ENCODE measurements at places on chromosomes 2 and 18. TPM values are rescaled to one million over a fixed set of nuclear protein-coding genes. Genes with fewer than 3 reads are reported as not detected.

- no peak for DNase-seq
Observed at GRCh38 chr18:11862468-11863137, 11.4 kb downstream of the CHMP1B start.

DNA sequence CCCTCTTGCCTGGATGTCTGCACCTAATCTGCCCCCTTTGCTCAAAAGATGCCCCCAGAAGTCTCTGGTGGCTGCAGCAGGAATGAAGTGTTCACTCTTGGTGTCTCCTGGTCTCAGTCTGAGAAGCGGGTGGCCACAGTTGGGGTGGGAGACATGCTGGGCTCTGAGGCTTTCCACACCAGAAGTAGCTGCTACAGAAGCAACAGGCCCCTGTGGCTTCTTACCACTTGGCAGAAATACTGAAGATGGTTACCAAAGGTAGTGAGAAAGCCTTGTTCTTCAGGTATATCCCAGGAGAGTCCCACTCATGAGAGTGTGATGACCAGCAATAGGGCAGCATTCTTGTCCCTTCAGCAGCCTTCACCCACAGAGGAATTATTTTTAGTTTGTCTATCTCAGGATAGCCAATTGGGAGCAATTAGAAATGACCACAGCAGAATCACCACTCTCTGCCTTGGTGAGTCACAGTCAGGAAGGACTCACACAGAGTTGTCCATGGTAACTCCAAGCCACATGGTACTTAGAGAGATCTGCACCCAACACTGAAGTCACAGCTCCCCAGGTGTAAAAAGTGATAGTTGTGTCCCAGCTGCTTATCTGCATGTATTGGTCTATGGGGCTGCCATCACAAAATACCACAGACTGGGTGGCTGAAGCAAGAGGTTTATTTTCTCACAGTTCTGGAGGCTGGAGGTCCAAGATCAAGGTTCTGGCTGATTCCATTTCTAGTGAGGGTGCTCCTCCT is 169.8 kb upstream of the ID2 start:
- DNase-seq = no peak

DNA sequence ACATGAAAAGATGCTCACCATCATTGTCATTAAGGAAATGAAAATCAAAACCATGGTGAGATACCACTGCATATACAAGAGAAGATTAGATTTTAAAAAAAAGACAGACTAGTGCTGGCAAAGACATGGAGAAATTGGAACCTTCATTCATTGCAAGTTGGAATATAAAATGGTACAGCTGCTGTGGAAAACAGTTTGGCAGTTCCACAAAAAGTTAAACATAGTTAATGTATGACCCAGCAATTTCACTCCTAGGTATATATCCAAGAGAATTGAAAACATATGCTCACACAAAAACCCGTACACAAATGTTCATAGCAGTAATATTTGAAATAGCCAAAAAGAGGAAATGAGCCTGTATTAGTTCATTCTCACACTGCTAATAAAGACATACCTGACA is 33.7 kb upstream of the MBOAT2 start:
- no peak for DNase-seq

- DNase-seq = no peak
Observed at GRCh38 chr2:45680351-45680967, 29.0 kb downstream of the PRKCE start.

DNA sequence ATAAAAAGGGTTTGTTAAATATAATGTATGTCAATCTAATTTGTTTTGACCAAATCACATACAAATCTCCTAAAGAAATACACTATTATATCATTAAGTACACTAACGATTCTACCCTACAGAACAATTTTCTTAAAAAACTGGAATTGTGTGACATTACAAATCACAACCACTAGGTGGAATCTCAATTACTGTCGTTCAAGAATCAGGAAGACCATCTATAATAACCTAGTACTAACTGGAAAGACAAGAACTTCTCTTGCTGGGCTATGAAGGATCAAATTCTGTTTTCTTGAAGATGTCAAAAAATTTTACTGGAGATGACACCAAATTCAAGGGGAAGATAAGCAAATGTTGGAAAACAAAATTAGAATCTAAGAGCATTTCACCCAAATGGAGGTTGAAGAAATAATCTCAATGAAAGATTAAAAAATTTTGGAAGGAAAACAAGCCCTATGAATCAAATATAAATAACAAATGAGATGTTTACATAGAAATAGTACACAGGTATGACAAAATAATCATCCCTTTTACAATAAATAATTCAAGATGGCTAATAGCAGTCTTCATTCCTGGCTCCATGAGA is 110.9 kb downstream of the STK39 start:
- DNase-seq = no peak

GRCh38 chr2:174683392-174683759 is 80.9 kb downstream of the CHRNA1 start:
- DNase-seq = no peak

Gene FBLN7
- 21.4 TPM for total RNA-seq

DNA sequence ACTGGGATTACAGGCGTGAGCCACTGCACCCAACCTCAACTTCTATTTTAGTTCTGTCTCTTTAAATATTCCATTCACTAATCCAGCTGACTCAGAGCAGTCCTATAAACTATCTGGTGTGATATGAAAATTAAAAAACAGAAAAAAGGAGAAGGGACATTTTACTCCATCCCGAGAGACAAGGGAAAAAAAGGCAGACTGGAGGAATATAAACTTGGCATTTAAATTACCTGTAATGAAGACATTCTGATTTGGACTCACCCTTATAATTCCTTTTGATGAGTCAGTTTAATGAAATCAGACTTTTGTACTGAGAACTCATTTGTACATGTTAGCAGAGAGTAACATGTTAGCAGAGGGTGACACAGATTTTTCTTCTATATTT is 74.8 kb upstream of the RIOK3 start:
- no peak for DNase-seq

Gene MAP3K19
- total RNA-seq = not detected

Gene TMEM237
- total RNA-seq = 67.8 TPM

DNA sequence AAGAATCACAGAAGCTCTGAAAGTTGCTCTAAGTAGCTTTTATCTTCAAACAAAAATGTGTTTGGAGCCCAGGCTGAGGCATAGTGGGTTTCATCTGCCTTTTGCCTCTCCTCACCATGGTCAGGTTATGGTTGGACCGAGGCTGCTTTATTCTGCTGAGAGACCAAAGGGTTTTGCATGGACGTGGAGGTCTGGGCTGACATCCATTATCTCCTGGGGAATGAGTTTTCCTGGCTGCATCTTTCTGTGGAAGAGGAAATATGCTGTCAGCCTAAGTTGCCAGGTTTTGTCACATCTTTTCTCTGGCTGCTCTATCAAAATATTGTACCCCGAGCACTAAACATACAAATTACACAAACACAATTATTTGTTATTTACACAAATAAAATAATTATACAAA is 223.2 kb downstream of the LDLRAD4 start:
- no peak for DNase-seq

- DNase-seq = no peak
Observed at GRCh38 chr18:61677435-61677970, 215.3 kb downstream of the RNF152 start.

GRCh38 chr2:51918113-51918512 is 886.2 kb upstream of the NRXN1 start:
- DNase-seq = no peak

Gene RAB31
- 23.6 TPM for total RNA-seq

DNA sequence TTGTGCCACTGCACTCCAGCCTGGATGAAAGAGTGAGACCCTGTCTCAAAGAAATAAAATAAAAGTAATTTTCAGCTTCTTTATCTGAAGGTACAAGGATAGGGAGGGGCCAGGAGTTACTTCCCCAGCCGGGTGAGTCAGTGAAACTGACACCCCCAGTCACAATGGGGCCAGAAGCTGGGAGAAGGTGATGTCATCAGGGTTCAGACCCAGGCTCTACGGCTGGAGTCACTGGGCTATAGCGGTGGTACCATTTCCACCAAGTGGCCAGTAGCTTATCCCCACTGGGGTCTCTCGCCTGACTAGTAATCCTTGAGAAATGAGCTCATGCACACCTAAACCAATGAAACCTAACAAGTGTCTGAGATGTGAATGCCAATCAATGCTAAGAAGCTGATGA is 107.9 kb downstream of the ALPK2 start:
- DNase-seq = no peak

- no peak for DNase-seq
Observed at GRCh38 chr2:32977228-32977758, 30.5 kb downstream of the LTBP1 start.

Gene ST8SIA5
- total RNA-seq = 0.79 TPM

Gene COL4A3
- total RNA-seq = not detected

Gene PLCD4
- total RNA-seq = 0.37 TPM

GRCh38 chr2:237109421-237109934 is 23.8 kb downstream of the COPS8 start:
- no peak for DNase-seq

DNA sequence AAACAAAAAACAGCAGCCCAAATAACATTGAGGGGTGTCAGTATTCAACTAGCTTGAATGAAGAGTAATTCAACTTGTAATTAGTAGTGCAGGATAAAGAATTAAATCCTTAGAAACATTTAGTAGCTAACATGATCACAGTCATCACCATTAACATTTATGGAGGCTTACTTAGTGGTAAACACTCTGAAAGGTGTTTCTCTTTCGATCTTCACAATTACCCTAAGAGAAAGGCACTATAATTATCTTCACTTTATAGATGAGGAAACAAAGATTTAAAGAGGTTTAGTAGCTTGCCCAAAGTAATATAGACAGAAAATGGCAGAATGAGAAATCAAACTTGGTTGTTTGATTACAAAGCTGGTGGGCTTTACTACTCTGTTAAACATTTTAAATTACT is 81.5 kb downstream of the GAREM1 start:
- DNase-seq = no peak

Gene MALL
- total RNA-seq = 0.79 TPM

DNA sequence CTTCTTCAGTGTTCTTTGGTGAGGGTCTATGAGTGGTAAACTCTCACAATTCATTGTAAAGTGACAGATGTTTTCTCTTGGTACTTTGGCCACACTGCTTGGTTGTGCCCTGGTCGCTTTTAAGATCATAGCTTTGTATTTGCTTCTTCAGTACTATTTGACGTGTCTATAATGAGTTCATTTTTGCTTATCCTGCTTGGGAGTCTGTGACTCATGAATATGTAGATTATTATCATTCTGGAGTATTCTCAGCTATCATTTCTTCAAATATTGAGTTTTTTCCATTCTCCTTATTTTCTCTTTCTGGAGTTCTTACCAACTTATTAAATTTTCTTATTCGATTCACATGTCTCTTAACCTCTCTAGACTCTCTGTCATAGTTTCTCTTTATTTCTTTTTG is 73.0 kb upstream of the HS6ST1 start:
- no peak for DNase-seq

DNA sequence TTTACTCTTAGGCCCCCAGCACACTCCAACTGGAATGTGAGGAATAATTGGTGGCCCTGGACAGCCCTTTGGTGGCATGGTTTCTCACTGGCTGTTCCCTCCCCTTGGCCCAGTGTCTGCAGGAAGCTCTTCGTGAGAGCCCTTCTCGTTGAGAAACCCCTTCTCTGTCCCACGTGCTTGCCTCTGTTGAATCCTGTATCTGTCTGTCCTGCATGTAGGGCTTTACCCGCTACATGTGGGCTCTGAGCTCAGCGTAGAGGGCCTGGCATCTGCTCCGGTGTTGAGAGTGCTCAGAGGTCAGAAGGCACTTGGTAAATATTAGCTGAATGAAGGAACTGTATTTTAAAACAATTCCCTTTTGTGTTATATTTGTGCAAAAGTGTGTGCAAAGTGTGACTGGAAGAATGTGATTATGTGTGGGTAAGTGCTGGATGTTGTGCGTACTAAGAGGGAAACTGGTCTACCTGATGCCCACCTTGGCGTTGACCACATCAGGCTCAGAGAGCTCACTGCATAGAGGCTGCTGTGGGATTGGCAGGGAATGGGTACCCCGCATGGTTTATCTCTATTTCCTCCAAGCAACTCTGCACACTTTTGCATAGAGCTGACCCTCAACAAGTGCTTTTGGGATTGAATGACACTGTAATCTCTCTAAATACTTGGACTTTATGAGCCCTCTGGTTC is 40.0 kb downstream of the RNF144A start:
- no peak for DNase-seq

- no peak for DNase-seq
Observed at GRCh38 chr2:155060896-155061295, 362.4 kb downstream of the KCNJ3 start.

Measured in neural crest cell (in vitro differentiated cells).